ENCODE measurements at places on chromosomes 7 and 10.
A peak's percentile ranks its signal among the peaks of the same experiment; 100 is the strongest.

GRCh38 chr7:37832194-37832593 is 16.2 kb upstream of the NME8 start:
- DNase-seq = peak; percentile 35

DNA sequence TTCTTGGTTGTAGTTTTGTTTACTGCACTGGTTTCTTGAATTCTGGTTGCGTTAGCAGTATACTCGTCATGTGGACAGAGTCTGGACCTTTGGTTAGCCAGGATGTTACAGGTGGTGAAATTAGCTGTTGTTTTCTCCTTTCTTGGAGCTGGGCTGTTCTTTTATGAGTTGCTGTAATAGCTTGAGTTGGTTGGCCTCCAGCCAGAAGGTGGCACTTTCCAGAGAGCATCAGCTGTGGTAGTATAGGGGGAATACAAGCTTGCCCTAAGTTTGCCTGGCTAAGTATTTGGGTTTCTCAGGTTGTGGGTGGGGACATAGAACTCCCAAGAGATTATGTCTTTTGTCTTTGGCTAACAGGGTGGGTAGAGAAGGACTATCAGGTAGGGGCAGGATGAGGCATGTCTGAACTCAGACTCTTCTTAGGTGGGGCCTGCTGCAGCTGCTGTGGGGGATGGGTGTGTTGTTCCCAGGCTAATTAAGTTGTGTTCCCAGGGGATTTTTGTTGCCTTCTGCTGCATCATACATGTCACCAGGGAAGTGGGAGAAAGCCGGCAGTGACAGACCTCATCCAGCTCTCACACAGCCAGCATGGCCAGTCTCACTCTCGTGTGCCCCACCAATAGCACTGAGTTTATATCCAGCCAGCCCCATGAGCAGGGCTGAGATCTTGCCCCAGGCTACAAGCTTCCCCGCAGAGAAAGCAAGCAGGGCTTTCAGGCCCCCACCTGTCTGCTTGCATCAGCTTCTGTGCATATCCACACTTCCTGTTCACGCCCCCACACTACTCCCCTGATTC is 246.7 kb upstream of the TPK1 start:
- peak; percentile 90 for DNase-seq

DNA sequence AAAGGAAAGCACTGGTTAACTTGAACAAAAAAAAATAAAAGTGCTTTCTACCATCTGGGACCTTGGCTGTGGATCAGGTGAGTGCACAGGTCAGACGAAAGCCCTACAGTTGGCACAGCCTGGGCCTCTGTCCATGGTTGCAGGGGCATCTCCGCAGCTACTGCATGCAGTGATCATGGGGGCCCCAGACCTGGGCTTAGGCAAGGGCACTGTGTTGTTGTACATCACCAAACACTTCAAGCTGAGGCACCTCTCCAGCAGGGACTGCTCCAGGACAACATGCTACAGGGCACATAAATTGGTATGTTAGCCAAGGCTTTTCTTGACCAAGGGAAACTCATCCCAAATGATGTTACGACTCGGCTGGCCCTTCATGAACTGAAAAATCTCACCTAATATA is 23.5 kb downstream of the KLHL7 start:
- no peak for DNase-seq

GRCh38 chr7:156582591-156583123 is 57.9 kb upstream of the RNF32 start:
- no peak for DNase-seq

GRCh38 chr7:111164442-111164841 is 73.5 kb downstream of the LRRN3 start:
- no peak for DNase-seq

DNA sequence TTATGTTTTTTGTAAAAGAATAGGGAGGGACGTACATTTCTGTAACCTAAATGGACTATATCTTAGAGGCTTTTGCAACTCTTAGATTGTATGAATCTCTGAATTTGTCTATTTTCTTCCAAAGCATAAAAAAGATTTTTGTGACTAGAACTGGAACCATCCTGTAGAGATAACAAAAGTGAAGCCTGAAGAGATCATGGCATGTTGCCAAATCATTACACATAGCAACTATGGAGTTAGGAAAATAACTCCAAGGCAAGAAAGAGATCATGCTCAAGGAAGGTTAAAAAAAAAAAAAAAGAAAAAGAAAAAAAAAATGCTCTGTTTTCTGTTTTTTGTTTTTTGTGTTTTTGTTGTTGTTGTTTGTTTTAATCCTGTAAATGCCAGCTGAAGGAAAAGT is 567.7 kb upstream of the ZWINT start:
- no peak for DNase-seq

- no peak for DNase-seq
Measured at GRCh38 chr7:150842716-150843115, 9.6 kb upstream of the AOC1 start.

DNA sequence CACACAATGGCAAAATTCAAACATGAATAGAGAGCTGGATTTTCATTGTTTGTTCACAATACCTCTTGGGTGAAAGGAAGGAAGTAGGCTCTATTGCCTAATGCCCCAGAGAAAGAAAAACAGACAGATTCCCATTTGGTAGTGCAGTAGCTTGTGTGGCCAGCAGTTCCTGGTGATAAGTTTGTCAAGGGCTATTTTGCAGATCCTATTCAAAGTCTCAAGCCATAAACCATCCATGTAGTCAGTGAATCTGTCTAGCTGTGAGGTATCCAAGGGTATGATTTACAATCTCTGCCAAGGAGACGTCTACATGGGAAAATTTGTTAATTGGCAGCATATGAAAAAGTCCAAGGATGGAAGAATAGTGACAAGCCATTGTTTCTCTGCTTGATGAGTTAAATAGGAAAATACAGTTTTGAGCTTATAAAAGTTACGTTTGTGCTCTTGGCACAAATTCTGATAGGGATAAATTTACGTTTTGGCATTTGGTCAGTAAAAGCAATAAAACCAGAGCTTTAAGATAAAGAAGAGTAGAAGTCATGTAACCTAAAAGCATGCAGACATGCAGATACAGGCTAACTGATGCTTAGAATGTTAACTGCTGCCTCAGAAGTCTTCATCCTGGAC is 269.1 kb downstream of the GATA3 start:
- DNase-seq = no peak

- no peak for DNase-seq
Measured at GRCh38 chr7:4792537-4793126, 17.2 kb downstream of the AP5Z1 start.

GRCh38 chr7:151865070-151865670 is 11.7 kb downstream of the PRKAG2 start:
- DNase-seq = no peak

- DNase-seq = no peak
Measured at GRCh38 chr7:105452085-105452484, 63.4 kb upstream of the SRPK2 start.

GRCh38 chr10:100802607-100803006 is 57.2 kb downstream of the PAX2 start:
- no peak for DNase-seq

GRCh38 chr7:151381098-151381347 is 28.8 kb downstream of the WDR86 start:
- no peak for DNase-seq

DNA sequence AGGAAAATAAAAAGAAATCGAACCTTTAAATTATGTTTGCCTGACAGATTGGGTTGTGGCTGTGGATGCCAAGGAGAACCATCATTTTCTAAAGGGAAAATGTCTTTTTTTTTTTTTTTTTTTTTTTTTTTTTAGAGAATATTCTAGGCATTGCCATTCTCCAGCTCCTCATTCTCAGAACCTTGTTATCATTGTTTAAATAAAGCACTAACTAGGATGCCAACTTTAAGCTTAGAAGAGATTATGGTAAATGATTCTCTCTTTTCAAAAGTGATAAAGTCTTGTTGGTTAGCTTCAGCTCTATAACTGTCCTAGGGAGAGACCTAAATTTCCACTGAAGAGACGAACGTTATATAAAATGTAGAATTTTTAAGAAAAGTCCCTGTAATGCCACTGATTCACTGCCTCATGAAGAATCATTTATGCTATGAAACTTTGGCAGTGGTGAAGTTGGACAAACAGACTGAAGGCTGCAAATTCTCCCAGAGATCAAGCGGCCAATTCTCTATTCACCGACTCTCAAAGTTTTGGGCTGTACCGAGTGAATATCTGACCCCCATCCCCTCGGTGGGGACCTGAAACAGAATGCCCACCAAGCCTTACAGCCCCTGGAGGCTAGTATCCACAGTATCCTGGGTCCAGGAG is 207.9 kb upstream of the PITRM1 start:
- no peak for DNase-seq

DNA sequence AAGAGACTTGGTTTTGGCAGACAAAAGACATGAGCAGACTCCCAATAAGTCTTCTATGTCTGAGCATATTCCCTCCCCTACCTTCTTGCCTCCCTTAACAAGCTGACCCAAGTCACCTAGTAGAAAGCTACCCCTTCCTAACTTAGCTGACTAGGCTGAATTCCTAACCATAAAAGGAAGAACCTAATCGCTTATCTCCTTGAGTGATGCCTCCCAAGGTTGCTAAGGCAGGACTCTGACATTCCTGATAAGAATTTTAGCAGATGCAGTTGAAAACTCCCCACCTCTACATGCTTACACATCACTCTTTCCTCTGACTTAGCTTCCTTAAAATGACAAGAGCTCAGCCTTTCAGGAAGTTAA is 704.7 kb upstream of the MBL2 start:
- no peak for DNase-seq

DNA sequence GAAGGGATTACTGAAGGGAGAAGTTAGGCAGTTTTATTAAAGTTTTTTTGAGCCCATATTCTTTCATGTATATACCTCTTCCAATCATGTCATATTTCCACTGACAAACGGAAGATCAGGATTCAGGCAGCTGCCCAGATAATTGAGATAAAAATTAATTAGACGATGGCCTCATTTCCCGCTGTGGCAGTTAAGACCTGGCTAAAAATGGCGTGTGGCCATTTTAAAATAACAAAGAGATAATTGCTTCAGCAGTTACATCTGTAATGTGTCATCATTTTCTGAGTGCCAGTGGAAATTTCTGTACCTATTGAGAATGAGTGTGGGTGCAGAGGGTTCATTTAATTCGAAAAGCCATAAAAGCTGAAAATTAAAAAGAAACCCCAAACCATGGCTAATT is 215.1 kb downstream of the STK31 start:
- no peak for DNase-seq

GRCh38 chr7:35681231-35682029 is 13.5 kb downstream of the HERPUD2 start:
- no peak for DNase-seq

DNA sequence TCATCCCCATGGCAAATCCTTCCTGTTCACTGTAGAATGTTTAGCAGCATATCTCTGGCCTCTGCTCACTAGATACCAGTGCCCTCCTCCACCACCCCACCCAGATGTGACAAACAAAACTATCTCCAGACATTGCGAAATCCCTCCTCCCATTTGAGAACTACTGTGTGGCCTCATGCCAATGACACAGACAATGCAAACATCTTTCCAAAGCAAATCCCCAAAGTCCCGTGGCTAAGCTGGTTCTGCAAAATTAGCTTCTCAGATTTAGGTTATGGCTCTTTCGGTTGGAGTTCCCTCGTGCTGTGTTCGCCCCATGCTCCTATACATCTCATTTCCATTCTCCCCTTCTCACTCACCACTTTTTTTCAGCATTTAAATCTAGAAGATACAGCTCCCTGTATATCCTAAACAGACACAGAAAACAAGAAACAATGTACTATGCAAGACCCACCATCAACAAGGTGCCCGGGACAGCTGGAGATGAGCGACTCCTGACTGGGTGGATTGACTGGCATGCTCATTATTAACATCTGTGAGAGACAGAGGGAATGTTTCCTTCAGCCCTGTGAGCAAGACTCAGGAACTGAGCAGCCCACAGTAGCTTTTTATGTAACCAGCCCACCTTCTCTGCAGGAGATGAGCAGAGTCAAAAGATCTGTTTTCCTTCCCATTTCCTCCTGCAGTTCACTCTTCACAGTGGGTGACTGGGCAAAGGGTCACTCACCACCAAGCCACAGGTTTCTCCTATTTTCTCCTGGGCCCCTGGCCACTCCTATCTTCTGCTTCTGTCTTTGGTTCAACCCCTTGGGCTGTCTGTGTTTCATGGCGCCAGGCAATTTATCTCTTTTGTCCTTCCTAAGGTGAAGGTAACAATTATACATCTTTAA is 225.7 kb upstream of the AOAH start:
- no peak for DNase-seq

- DNase-seq = no peak
Measured at GRCh38 chr10:112981553-112981952, 31.5 kb downstream of the TCF7L2 start.

GRCh38 chr10:89744026-89744425 is 42.6 kb downstream of the KIF20B start:
- no peak for DNase-seq

DNA sequence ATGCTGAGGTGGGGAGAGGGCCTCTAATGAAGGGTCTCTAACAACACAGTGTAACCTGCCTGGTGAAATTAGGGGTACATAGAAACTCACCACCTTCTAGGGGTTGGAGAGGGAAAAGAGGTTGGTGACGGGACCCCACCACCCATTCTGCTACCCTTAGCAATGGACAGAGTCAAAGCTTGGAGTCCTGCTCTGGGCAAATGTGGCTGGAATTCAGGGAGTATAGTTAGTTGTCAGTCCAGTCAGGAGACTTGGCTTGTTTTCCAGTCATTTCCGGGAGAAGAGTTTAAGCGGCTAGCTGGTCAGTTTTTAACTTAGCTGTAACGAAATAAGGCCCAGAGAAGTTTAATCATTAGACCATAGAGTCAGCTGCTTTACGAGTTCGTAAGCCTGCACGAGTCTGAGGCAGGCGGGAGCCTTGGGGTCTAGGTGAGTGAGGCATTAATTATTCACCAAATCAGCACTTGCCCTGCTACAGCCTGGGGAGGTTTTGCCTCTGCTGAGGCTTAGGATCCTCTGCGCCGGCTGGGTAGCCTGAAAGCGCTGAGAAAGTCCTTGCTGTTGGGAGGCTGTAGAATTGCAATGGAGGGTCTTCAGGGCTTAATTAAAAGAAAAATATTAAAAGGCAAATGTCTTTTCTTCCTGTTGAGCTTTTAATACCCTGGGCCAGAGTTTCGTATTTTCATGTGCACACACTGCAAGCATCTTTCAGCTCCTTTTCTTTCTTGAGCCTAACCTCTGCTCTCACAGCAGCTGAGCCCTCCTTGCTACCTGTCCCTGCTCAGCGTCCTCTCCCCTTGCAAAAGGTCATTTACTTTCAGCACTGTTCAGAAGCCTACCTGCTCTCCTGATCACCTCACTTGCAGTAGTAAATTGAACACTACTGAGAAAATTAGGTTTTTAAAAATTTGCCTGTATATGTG is 1.5 kb upstream of the LAMB1 start:
- DNase-seq = no peak

- no peak for DNase-seq
Measured at GRCh38 chr10:69953851-69954250, 98.8 kb upstream of the MACROH2A2 start.
